ENCODE measurements at places on chromosomes 13 and 19. TPM values are rescaled to one million over a fixed set of nuclear protein-coding genes. Genes with fewer than 3 reads are reported as not detected.

DNA sequence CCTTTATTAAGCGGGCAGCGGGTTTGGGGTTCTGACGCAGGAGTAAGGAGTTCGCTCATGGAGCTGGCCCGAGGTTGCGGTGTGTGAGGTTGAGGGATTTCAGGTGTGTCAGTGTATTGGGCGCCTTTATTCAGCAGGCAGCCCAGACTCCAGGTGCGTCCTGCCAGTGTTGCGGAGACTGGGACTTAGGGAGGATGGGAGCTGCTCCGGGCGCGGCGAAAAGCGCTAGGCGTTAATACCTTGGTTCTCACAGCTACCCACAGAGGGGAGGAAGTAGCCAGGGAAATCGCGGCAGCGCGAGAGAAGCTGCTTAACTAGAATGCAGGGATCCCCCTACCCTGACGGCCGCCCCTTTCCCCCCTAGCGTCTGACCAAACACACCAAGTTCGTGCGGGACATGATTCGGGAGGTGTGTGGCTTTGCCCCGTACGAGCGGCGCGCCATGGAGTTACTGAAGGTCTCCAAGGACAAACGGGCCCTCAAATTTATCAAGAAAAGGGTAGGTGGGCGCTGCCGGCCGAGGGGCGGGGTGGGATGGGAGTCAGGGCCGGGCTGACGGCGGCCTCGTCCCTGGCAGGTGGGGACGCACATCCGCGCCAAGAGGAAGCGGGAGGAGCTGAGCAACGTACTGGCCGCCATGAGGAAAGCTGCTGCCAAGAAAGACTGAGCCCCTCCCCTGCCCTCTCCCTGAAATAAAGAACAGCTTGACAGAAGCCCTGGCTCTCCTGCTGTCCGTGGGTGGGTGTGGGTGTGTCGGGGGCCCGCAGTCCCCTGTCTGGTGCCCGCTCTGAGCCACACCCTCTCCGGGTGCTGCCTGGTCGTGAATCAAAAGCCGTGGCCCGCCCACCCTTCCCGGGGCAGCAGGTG, 1.1 kb downstream of the RPL36 start:
- peak; percentile 60 for DNase-seq

SMIM24 gene
- not detected for total RNA-seq

DNA sequence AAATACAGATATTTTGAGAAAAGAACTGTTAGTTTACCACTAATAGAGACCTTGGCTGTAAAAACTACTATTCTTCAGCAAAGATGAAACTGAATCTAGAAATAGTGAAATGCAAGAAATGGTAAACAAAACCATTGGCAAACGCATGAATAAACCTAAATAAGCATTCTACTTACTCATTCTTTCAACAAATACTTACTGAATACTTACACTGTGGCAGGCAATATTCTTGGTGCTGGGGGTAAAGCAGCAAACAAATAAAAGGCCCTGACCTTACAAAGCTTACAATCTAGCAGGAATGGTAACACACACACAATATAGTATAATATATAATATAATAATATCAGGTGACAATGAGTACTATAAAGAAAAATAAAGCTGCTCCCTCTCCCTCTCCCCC, 38.7 kb downstream of the KATNAL1 start:
- no peak for DNase-seq

DNA sequence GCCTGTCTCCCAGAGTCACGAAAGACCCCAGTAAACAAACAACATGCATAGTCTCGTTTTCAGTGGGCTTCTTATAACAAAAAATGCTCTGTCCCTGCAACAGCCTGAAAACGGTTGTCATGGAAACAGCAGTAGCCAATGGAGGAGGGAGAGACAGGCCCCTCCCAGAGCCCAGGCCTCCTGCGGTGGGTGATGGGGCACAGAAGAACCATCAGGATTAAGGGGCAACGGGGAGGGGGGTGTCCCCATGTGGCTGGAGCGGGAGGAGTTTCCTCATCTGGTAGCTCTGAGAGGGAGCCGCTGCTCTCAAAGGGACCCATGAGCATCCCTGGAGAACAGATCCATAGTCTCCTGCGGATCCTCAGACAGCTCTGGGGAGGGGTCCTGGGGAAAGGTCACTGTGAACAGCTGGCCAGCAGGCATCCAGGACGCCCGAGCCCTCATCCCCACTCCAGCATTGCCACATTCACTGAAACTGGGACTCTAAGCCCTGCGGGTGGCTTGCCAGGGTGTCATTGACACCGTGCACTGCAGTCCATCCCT, 37.5 kb upstream of the PNMA8B start:
- DNase-seq: no peak

- no peak for DNase-seq
Measured at GRCh38 chr13:45336025-45336800, 4.8 kb downstream of the TPT1 start.

SHANK1 gene
- 2.7 TPM for total RNA-seq

- no peak for DNase-seq
Measured at GRCh38 chr19:20513189-20513904, 52.2 kb downstream of the ZNF737 start.

DNA sequence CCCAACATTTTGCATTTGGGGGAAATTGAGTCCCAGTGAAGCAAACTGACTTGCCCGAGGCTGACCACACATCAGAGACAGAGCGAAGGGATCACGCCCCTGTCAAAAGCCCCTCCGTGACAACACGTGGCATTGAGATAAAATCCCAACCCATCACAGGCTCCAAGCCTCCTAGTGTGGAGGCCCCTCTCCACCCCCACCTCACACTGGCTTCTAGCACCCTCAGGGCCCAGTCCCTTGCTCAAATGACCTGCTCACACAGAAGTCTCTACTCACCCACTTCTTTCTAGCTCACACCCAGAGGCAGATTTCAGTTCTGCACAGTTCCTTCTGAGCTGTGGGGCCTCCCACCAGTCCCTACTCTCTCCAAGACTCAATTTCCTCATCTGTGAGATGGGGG, 10.3 kb downstream of the HPN start:
- no peak for DNase-seq

GRCh38 chr13:100184095-100184494, 95.2 kb downstream of the PCCA start:
- DNase-seq: no peak

GRCh38 chr19:18425515-18426415, 6.6 kb downstream of the SSBP4 start:
- DNase-seq: peak; percentile 93

- peak; percentile 91 for DNase-seq
Measured at GRCh38 chr19:52993342-52994178, 20.2 kb upstream of the ERVV-1 start.

- peak; percentile 31 for DNase-seq
Measured at GRCh38 chr19:48372904-48373303, 8.7 kb downstream of the SYNGR4 start.

DNA sequence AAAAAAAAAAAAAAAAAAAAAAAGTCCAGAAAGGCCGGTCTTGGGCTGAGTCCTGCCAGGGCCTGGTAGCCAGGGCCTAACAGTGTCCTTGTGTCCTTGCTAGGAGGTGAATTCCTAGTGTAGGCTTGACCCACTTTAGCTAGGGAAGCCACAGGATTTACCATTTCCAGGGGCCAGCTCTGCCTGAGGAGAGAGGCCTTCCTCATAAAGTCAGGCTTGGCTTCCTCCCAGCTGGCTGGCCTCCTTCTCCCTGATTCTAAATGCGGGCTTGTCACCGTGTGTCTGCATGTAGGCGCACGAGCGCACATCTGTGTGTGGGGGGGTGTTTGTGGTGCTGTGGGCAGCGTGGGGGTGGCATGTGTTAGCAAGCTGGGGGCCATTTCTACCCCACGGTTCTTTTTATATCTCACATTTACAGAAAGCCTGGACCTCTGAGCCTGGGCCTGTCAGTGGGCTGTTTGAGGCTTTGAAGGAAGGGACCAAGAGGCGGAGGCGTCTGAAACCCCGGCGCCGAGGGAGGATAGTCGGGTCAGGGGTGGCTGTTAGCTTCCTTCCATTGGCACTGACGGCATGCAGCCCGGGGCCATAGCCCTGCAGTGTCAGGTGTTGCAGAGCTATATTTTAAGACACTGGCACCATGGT, 31.7 kb downstream of the IER2 start:
- DNase-seq: peak; percentile 67

DNA sequence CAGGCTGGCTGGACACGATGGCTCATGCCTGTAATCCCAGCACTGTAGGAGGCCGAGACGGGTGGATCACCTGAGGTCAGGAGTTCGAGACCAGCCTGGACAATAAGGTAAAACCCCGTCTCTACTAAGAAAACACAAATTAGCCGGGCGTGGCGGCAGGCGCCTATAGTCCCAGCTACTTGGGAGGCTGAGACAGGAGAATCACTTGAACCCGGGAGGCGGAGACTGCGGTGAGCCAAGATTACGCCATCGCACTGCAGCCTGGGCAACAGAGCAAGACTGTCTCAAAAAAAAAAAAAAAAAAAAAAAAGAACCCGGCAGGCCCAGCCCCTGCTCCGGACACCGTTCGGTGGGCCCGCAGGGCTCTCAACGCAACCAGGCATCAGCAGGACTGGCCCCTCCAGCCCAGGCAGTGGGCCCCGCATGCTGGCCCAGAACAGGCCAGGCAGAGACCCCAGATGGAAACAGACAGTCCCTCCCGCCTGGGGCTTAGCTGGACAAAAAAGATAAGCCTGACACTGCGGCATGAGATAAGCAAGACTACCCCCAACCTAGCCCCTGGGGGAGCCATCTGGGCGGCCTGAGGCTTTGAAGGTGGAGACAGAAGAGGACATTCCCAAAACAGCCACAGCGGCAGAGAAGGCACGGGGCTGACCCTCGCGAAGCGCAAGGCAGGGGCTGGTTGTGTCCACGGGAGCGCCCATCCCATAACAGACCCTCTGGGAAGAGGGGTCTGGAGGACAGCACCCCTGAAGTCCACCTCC, 11.6 kb downstream of the REXO1 start:
- no peak for DNase-seq

DIAPH3 gene
- 9.5 TPM for total RNA-seq

GRCh38 chr19:1884291-1884718, 991 bp downstream of the ABHD17A start:
- peak; percentile 53 for DNase-seq
